ENCODE measurements at places on chromosomes 1 and 21.
A peak's percentile ranks its signal among the peaks of the same experiment; 100 is the strongest.

DNA sequence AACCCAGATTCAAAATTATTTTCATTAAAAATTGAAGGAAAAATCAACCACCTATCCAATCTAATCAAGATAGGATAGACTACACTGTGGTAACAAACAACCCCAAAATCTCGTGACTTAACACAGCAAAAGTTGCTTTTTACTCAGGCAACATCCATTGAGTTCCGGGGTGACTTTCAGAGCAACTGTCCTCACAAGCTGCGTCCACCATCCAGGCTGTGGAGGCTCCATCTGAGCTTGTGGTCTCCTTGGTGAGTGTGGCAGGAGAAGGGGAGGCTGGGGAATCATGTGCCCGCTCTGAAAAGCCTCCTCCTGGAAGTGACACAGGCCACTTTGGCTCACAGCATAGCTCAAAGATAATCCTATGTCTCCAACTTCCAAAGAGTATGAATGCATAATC is 52.4 kb downstream of the CD2 start:
- peak overlapping the region; percentile 29 for H3K4me3 ChIP-seq
- no peak for DNase-seq
- peaks cover 97% of the 10 kb centered on the region for H3K4me1 ChIP-seq
- no peaks in the 10 kb centered on the region for H3K36me3 ChIP-seq
- no peaks in the 10 kb centered on the region for H3K27me3 ChIP-seq

DNA sequence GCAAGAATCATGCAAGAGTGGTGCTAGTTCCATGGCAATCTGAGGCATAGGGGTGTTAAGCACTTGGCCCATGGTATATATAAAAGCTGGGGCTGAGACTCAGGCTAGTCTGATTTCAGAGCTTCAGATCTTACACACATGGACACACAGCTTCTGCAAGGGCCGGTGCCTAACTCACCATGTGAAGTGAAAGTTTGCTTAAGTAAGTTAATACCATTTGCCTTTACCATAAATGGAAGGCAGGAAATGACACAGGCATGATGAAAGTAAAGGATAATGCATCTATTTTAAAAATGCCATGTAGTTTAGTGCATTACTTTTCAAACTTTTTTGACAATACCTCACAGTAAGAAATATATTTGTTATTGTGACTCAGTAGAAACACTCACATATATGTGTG is 122.6 kb downstream of the KCNJ6 start:
- H3K4me3 ChIP-seq = no peak overlapping the region
- no peak overlapping the region for H3K27ac ChIP-seq
- H3K36me3 ChIP-seq = no peaks in the 10 kb centered on the region

DNA sequence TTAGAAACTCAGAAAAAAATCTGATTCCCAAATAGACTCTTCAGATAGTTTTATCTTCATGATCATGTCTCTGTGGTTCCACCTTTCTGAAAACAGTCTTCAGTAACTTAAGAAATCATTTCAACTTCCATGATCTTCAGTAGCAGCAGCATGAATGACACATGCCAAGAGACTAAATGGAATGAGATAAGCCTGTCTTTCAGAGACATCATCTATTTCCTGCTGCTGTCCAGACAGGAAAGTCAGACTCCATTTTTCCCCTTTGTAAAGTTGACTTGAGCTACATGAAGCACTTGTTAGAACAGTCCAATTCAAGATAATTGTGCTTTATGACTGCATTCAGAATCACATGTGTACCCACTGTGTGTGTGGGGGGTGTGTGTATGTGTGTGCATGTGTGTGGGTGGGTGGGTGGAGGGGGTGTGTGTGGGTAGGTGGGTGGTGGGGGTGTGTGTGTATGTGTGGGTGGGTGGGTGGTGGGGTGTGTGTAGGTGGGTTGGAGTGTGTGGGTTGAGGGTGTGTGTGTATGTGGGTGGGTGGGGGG is 58.8 kb downstream of the CLIC4 start:
- no peak for DNase-seq
- H3K36me3 ChIP-seq = no peaks in the 10 kb centered on the region
- H3K27ac ChIP-seq = no peak overlapping the region
- no peak overlapping the region for H3K4me3 ChIP-seq
- no peaks in the 10 kb centered on the region for H3K27me3 ChIP-seq
- H3K4me1 ChIP-seq = no peaks in the 10 kb centered on the region

DNA sequence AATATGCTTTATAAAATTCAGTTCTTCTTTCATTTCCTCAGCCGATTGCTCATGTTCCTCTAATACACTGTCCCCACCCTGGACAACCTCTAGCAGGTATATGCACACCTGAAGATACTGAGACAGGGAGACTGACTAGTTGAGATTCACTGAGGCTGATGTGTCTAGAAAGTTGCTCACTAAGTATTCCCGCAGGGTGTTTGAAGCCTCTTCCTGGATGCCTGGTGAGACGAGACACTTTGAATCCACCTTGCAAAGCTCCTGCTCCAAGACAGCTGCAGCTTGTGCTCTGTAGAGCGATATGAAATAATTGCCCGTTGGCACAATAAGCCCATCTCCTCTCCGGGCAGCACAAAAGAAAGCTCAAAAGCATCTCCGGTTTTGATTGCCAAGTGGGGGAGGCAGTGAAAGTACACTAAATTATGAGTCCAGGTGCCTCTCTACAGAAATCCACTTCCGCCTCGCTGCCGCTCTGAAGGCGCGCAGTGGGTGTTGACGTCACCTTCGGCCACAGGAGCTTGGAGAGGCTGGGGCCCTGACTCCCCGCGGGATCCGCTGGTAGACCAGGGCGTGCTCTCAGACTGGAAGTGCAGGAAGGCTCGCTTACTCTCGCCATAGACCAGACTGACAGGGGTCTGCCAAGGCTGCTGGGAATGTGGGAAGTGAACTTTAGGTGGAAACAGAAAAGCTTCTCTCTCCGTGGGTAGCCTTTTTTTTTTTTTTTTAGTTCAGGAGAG is 46.3 kb downstream of the GPA33 start:
- peak; percentile 72 for DNase-seq
- H3K27me3 ChIP-seq = no peaks in the 10 kb centered on the region
- no peaks in the 10 kb centered on the region for H3K36me3 ChIP-seq
- peaks cover 13% of the 10 kb centered on the region for H3K4me1 ChIP-seq
- peak overlapping the region; percentile 3 for H3K27ac ChIP-seq

GRCh38 chr1:226061068-226061840 is 1.3 kb upstream of the H3-3A start:
- peaks cover 8% of the 10 kb centered on the region for H3K36me3 ChIP-seq
- no peaks in the 10 kb centered on the region for H3K27me3 ChIP-seq
- H3K27ac ChIP-seq = peak overlapping the region; percentile 82

GRCh38 chr1:13728091-13728715 is 28.2 kb downstream of the PRDM2 start:
- no peak overlapping the region for H3K27ac ChIP-seq
- no peak overlapping the region for H3K4me3 ChIP-seq
- H3K27me3 ChIP-seq = no peaks in the 10 kb centered on the region
- H3K4me1 ChIP-seq = peaks cover 47% of the 10 kb centered on the region

DNA sequence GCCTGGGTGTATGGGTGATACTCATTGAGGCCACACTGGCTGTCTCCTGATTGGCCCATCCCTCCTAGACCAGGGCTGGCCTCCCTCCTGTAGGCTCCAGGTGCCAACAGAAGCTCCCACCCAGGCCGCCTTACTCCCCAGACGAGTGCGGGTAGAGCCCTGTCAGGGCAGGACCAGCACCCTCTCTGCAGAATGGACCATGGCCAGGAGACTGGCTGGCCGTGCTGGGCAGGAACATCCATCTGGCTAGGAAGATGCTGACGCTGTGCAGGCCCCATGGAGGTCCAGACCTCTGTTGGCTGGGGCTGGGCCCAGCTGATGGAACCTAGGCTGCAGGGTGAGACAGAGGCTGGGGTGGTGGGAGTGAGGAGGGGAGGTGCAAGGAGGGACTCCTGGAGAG is 25.0 kb upstream of the EPB41 start:
- no peak overlapping the region for H3K27ac ChIP-seq
- peaks cover 55% of the 10 kb centered on the region for H3K4me1 ChIP-seq
- H3K27me3 ChIP-seq = no peaks in the 10 kb centered on the region
- no peak overlapping the region for H3K4me3 ChIP-seq
- no peak for DNase-seq

DNA sequence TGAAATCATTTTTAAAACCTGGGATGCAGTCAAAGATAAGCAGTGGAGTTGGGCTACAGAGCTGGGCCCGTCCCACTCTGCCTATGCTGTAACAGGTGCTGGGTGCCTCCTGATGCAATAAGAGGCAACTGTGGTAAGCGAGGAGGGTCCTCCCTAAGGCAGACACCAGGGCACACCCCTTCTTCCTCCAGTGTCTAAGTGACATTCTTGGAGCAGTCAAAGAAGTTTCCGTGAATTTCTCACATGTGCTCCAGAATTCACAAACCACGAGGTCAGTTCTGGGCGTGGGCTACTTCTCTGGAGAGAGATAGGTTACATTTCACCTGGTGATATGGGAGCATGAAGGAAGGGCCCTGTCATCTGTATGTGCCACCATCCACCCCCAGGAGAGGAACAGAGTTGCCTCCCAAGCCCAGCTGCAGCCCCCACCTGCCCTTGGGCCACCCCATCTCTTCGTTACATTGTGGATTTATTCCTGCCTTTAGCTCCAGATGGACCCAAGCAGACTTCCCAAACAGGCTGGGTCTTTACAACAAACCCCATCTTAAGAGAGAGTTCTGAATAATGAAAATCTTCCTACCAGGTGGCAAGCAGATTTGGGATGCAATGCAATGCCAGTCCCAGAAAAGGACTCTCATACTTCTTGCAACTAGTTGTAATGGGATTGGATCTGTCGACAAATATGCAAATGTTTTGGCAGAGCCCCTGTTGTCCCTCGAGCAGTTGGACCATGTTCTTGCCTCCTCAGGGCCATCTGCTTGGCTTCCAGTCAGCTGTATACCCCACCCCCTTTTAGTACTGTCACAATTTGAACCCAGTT is 82.5 kb upstream of the CNTN2 start:
- no peaks in the 10 kb centered on the region for H3K4me1 ChIP-seq
- no peak for DNase-seq
- H3K4me3 ChIP-seq = no peak overlapping the region
- H3K27ac ChIP-seq = no peak overlapping the region
- no peaks in the 10 kb centered on the region for H3K27me3 ChIP-seq

- no peak overlapping the region for H3K4me3 ChIP-seq
- no peaks in the 10 kb centered on the region for H3K36me3 ChIP-seq
- peak; percentile 62 for DNase-seq
- H3K27ac ChIP-seq = no peak overlapping the region
- no peaks in the 10 kb centered on the region for H3K27me3 ChIP-seq
- peaks cover 28% of the 10 kb centered on the region for H3K4me1 ChIP-seq
Measured at GRCh38 chr1:213852107-213852506, 135.7 kb upstream of the PROX1 start.

GRCh38 chr1:220990427-220991339 is 111.4 kb downstream of the HLX start:
- no peaks in the 10 kb centered on the region for H3K4me1 ChIP-seq
- no peak overlapping the region for H3K27ac ChIP-seq
- H3K4me3 ChIP-seq = no peak overlapping the region
- DNase-seq = no peak

GRCh38 chr1:98924977-98925376 is 79.7 kb downstream of the PLPPR5 start:
- no peak for DNase-seq
- no peak overlapping the region for H3K4me3 ChIP-seq
- H3K36me3 ChIP-seq = no peaks in the 10 kb centered on the region
